Activated CD4-positive, alpha-beta T cell treated with anti-CD3 and anti-CD28 coated beads, Interleukin-2, amount 50 U/mL, for 48 hours (primary cell): ENCODE measurements at places on chromosomes 13 and 19.

GRCh38 chr13:113804703-113805430 lies 45.8 kb downstream of the TMEM255B start:
- DNase-seq: no peak

DNA sequence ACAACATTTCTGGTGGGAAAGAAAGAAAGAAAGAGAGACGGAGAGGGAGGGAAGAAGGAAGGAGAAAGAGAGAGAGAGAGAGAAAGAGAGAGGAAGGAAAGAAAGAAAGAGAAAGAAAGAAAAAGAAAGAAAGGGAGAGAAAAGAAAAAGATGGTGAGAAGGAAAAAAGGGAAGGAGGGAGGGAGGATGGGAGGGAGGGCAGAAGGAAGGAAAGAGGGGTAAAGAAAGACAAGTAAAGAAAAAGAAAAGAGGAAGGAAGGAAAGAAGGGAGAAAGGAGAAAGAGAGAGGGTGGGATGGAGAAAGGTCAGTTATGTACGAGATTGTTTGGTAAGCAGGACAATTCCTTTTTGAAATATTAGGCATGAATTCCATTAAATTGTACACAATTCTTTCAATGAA lies 145.3 kb downstream of the SPRY2 start:
- no peak for DNase-seq

GRCh38 chr13:28022848-28023518 lies 34.5 kb upstream of the URAD start:
- no peak for DNase-seq

DNA sequence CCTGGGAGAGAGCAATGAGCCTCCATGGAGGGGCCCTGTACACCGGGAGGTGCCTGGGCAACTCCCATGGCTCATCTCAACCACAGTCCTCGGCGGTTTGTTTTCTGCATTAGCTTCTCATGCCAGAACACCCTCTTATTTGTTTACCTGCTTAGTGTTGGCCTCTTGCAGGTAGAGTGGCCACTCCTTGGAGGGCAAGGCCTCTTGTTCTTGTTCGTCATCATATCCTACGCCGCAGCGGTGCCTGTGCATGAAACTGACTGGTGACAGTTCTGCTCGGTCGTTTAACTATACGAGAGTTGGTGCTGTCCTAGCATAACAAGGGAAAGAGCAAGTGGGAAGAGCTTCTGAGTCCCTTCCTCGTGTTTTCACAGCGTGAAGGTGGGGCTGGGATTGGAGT lies 40.5 kb upstream of the RNF113B start:
- DNase-seq: no peak

DNA sequence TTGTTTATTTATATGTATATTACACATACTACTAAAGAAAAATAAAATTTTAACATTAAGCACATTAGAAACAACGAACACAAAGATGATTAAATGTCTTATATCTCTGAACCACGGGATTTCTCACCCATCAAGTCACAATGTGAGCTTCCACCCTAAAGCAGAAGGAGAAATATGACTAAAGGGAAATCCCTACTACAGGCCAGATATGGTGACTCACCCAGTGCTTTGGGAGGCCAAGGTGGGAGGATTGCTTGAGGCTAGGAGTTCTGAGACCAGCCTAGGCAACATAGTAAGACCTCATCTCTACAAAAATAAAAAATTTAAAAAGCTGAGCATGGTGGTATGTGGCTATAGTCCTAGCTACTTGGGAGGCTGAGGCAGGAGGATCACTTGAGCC lies 24.6 kb downstream of the DCT start:
- DNase-seq: peak; percentile 31

- peak; percentile 55 for DNase-seq
Observed at GRCh38 chr19:13118424-13119193, 545 bp downstream of the NACC1 start.

- no peak for DNase-seq
Observed at GRCh38 chr13:19048381-19048780, 133.2 kb downstream of the TUBA3C start.

GRCh38 chr19:40783711-40784110 lies 5.7 kb downstream of the RAB4B start:
- no peak for DNase-seq

- DNase-seq: no peak
Observed at GRCh38 chr13:59340581-59340980, 823.1 kb downstream of the DIAPH3 start.

DNA sequence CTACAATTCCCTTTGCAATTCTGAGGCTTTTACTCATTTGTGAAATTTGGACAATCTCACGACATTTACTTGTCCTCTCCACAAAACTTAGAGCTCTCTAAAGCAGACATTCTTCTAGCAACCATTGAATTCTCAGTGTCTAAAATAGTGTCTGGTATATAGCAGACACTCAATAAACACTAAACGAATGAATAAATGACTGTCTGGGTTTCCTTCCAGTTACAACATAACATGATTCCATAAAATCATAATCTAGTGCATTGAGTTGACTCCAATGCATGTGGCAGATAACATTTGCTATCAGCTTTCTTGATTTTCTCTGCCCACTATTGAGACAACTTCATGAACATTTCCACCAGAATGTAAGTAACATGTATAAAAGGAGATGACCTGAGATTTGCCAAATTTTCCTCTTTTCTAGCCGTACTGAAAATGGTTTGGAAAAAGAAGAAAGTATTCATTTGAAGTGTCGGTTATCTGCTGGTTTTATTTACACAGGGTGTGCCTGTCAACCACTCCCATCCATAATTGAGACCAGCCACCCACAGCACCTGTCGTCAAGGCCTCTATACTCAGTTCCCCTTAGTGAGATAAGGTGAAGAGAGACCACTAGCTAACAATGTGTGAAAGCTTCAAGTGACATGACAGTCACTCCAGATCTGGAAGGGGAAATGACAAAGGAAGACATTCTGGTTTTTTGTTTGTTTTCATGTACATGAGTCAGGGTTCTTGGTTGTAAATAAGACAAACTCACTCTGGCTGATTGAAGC lies 4.8 kb upstream of the SERP2 start:
- DNase-seq: no peak

- no peak for DNase-seq
Observed at GRCh38 chr13:63433546-63434150, 2018.0 kb upstream of the PCDH20 start.

- DNase-seq: no peak
Observed at GRCh38 chr13:32016631-32017030, 14.9 kb upstream of the FRY start.

DNA sequence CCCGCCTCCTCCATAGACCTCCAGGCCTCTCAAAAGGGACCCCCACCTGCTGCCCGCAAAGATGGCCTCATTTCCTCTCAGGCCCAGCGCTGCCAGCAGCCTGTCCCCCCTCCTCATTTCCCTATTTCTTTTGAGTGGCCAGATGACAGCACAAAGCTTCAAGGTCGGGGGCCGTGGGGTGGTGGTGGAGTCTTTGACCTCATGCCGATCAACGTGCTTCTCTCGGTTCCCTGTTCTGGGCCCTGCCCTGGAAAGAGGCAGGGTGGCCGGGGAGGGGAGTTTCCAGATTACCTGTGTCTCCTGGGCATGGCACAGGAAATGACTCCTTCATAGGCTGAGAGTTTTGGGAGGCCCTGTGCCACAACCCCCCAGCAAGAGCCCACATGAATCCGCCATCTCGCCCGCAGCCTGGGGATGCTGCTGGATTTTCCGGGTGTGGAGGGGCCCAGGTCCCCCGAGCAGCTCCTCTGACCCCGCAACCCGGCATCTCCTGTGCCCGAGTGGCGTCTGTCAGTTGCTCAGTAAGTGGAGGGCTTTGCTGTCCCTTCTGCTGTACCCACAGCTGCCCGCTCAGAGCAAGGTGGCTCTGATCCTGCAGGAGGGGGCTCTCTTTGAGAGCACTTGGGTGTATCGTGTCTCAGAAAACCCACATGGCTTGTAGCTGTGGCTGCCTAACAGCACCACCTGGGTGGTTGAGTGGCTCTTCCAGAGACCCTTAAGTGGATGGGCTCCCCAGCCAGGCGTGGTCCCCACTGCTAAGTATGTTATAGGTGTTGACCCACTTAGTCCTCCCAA lies 139.4 kb downstream of the SIPA1L3 start:
- DNase-seq: no peak

DNA sequence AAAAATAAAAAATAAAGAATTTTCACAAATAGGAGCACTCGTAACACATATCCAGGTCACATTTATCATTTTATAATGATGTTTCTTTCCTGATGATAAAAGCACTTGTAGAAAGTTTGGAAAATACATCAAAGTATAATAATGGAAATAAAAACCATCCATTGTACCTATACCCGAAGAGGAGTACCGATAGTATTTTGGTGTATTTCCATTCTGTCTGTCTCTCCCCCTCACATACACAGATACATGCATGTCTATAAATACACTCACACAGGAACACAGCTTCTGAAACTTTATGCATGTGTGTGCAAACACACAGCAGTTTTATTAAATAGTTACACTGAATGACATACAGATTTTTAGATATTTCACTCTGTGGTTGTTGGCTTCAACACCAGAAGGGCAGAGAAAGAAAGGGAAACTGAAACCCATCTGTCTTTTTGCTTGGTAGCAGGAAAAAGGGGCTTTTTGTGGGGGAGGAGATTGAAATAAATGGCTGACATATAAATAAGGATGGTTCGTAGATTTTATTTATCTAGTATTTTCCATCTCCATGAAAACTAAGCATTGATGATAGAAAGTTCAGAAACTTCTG lies 114.8 kb downstream of the LRCH1 start:
- DNase-seq: no peak

GRCh38 chr13:71399631-71400215 lies 467.3 kb downstream of the DACH1 start:
- no peak for DNase-seq

DNA sequence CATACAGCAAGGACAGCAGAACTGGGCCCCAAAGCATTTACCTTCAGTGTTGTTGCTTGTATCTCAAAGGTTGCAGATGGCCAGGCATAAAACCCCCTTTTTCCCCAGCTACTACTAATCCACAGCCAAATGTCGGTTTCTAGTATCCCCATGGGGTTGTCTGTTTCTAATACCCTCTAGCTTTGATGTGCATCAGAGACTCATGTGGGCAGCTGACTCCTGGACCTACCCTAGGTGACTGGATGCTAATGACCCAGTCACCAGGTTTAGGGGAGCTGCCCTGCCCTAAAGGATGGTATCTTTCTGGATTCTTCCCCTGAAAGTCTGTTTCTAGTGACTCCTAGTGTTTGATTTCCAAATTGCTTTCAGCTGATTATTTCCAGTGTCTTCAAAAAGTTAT lies 23.9 kb downstream of the TJP3 start:
- no peak for DNase-seq

GRCh38 chr13:98542568-98543377 lies 34.1 kb downstream of the STK24 start:
- DNase-seq: no peak
